ENCODE measurements at places on chromosomes 4 and X.
A peak's percentile ranks its signal among the peaks of the same experiment; 100 is the strongest.

DNA sequence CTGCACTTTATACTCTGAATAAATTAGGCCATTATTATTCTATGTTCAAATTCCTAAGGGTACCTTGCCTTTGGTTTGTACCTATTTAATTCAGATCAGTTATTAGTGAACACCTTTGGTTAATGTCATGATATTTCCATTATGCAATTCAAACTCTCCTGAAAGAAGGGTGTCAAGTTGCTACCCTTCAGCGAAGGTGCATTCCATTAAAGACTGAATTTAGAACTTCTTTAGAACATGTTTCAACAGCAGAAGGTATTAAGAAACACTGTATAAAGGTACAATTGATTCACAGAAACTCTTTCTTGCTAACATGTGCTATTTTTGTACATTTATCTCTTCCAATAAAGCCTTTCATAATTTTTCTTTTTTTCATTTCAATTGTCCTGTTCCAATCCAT, 1545.4 kb upstream of the PCDH10 start:
- no peak for DNase-seq

DNA sequence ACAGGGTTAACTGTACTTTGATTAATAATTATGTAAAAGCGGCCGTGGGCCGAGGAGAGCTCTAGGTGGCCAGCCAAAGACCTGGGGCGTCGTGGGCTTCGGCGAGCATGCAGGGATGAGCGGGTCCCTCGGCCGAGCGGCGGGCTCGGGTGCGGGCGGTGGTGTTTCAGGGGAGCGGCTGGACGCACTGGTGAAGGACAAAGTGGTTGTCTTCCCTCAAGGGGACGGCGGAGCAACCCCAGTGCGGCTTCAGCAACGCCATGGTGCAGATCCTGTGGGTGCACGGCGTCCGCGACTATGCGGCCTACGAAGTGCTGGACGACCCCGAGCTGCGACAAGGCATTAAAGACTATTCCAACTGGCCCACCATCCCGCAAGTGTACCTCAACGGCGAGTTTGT, 103.0 kb upstream of the C1GALT1C1 start:
- no peak for DNase-seq

GRCh38 chr4:95050980-95051701, 293.4 kb downstream of the BMPR1B start:
- no peak for DNase-seq

- no peak for DNase-seq
Observed at GRCh38 chr4:152101556-152102435, 341.0 kb upstream of the GATB start.

DNA sequence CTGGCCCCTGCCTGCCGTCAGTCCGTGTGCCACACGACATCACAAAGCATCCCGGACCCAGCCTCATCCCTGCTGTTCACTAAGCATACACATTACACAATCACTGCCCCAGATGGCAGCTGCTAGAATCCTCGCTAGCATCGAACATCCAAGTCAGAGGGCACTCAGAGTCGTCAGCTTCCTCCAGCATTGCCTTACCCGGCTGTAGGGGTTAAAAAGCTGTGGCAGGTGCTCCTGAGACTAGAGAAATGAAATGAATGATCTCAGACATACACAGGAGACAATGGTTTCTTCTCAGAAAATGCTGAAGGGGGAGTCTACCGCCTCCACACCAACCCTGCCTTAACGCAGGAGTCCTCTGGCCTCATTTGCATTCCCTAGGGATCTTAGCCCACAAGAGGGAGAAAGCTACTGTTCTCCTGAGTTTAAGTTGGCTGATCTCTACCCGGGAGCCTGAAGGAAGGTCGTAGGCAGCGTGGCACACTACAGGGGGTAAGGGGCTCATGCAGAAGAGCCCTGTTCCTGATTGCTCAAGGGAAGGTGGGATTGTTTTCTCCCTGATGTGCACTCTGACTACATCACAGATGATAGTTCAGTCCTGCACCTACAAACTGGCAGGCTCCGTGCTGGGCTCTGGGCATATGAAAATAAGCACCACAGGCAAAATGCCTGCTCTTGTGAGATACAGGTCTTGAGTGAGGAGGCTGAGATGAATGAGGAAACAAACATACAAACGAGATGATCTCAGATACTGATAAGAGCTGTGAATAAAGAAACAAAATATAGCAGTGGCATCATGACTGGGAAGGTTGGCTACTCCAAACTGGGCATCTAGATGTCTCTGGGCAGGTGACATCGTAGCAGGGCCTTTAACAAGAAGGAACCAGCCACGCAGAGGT, 2.6 kb upstream of the KIAA0232 start:
- DNase-seq = no peak

DNA sequence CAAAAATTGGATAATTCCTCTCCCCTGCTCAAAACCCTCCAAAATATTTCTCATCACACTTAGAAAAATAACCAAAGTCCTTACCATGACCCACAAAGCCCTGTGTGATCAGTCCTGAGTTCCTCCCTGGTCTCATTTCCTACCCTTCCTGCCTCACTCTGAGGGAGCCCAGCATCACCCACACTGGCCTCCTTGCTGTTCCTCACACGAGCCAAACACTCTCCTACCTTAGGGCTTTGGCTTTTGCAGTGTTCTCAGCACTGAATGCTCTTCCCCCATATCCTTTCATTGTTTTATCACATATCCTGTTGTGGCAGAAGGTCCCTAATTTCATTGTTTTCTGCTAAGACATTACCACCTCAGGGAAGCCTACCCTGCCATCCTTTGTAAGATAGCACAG, 12.2 kb downstream of the MGAT4D start:
- DNase-seq = no peak

DNA sequence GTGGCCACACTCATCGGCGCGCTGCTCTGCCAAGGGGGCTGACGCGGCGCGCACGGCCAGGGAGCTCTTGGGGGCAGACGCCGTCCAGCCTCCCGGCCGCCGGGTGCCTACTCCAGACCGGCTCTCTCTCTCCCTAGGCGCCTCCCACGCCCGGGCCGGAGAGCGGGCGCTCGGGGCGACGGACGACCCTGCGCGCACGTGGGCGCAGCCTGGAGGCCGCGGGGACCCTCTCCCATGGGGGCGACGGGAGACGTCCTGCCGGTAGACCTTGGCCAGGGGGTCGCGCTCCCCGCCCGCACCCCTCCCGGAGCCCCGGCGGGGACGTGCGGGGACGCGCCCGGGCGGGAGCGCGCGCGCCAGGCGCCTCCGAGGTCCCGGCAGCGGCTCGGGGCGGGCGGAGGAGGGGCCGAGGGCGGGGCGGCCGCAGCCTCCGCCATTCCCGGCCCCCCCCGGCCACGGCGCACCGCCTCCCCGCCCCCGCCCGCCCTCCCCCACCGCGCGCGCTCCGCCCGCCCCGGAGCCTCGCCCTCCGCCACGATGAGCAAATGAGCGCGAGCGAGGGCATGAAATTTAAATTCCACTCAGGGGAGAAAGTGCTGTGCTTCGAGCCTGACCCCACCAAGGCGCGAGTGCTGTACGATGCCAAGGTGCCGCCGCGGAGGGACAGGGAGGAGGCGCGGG, at the start of gene MSL3:
MSL3 (plus strand) TSS at position 519 of the 681 bp plus-strand sequence; CDS start at position 546, 27 bp downstream.
- no peak for DNase-seq

GRCh38 chrX:9562851-9563250, 98.0 kb downstream of the TBL1X start:
- no peak for DNase-seq

- DNase-seq = no peak
Observed at GRCh38 chrX:130086447-130087206, 23.7 kb downstream of the ELF4 start.

- no peak for DNase-seq
Observed at GRCh38 chrX:367349-367748, 19.4 kb downstream of the PPP2R3B start.

GRCh38 chr4:8205241-8205707, 6.2 kb downstream of the SH3TC1 start:
- no peak for DNase-seq

DNA sequence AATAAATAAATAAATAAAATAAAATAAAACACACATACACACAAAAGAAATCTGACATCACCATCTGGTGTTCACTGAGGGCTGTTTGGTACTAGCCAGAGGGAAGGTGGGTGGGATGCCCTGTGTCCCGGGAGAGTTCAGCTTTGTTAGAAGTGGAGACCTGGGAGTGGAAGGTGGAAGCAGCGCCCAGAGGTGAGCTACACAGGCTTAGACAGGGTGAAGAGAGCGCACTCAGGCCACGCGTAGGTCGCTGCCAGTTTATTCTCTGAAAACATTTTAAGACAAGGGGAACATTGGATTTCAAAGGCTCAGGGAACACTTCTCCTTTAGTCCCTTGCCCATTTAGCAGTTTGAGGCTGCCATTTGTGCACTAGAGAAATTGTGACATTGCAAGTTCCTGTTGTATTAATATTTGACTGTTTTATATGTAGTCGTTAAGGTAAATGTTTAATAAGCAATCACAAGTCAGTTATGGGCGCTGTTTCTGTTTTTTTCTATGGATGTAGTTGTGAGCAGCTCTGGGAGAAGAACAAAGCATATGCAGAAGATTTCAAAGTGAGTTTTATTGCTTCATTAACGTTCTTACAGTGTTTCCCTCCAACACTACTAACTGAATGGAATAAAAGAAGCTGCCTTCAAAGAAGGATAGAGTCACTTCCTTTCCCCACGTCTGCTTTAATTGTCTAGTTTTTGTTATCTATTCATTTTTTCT, 405.5 kb upstream of the NR3C2 start:
- DNase-seq = no peak

DNA sequence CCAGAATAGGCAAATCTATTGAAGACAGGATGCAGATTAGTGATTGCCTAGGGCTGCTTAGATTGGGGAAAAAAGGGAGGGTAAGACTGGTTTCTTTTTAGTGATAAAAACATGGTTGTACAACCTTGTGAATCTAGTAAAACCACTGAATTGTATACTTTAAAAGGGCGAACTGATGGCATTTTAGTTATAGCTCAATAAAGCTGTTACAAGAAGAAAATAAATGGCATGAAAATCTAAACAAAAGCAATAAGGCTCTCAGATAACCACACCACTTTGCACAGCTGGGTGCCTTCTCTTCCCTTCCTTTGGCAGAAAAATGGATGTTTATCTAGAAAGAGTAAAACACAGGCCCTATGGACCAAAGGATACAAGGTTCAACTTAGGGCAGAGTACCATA, 69.6 kb downstream of the F9 start:
- DNase-seq = no peak

DNA sequence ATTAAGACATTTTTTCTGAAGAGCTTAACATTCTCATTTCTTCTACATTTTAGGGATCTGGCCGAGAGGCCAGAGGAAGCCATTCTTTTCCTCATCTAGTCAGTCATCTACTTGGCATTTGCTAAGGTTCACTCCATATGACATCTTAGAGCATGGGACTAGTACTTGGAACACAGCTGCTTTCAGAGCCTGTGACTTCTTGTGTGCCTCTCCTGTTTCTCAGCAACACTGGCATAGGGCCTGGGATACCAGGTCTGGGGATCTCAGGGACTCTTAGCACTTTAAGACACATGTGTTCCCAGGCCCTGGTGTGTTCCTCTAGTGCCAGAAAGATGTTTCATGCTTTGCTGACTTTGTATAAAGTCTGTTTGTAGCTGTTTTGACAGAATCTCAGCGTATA, 7.3 kb downstream of the PLP1 start:
- DNase-seq = no peak

DNA sequence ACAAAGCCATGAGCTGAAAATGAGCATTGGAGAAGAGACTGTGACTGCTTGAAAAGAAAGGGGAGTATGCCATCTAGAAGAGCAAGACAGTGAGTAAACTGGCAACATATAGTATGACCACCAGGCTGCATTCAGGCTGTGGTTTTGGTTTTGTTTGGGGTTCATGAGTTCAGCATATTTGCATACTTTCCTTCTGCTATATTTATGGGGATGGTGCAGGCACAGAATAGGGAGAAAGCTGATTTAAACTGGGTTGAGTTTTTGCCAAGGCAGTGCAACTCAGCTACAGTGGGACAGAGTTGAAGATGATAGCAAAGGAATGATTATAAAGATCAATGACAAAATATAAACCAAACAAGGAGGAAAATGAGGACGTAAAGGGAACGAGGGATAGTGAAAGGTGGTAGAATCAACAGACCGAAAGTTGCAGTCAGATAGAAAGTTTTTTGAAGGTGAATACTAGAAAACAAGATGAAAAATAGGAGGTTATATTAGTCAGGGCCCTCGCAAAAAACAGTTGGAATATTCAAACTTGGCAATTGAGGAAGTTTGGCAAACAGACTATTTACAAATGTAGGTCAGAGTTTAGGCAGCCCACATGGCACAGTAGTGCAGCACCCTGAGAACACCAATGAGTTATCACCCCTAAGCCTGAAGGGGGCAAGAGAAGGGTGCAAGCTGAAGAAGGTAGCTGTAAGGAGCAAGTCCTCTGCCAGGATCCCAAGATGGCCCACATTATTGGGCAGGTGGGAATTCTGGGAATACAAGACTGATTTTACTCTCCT, 114.8 kb upstream of the MAP9 start:
- DNase-seq = no peak

GRCh38 chrX:67353651-67354370, 190.0 kb upstream of the AR start:
- no peak for DNase-seq

GRCh38 chr4:34720571-34720970, 1523.7 kb downstream of the ARAP2 start:
- DNase-seq = no peak

GRCh38 chrX:150486011-150486410, 82.4 kb upstream of the MTM1 start:
- peak; percentile 17 for DNase-seq

- DNase-seq = no peak
Observed at GRCh38 chrX:154991039-154991438, 31.5 kb downstream of the F8 start.

GRCh38 chr4:185878633-185879032, 66.6 kb upstream of the SORBS2 start:
- no peak for DNase-seq

GRCh38 chr4:2295900-2296442, 34.1 kb upstream of the MXD4 start:
- DNase-seq = no peak

DNA sequence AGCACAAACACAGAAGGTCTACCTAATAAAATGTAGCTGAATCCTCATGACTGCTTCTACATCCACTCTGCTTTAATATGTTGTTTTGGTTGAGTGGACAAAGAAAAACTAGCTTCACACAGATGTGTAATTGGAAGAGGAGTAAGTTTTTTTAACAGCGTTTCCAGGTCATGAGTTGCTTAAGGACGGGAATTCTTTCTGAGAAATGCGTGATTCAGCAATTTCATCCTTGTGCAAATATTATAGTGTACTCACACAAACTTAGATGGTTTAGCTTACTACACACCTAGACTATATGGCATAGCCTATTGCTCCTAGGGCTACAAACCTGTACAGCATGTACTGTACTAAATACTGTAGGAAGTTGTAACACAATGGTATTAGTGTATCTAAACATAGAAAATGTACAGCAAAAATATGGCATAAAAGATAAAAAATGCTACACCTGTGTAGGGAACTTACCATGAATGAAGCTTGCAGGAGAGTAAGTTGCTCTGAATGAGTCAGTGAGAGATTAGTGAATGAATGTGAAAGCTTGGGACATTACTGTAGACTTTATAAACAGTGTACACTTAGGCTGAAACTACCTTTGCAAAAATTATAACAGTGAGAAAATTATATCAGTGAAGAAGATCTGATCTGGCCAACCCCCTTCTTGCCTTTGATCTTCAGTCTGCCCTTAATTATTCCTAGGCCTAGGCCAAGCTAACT, 70.8 kb upstream of the IL15 start:
- DNase-seq = no peak
